ENCODE measurements at places on chromosomes 1 and 21.

DNA sequence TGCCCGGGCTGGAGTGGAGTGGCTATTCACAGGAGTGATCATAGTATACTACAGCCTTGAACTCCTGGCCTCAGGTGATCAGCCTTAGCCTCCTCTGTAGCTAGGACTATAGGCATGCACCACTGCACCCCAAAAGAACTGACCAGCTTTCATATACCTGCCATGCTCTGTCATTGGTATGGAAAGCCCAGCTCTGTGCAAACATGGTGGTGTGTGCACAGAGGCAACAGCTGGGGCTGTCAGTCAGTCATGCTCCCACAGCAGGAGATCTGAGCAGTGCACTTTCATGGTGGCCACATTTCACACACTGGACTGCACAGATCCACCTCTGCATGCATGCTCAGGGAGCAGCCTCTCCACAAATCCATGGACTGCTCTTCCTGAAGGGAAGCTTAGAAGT lies 8.8 kb upstream of the JAK1 start:
- no peak for DNase-seq

GRCh38 chr1:212118167-212118871 lies 82.8 kb downstream of the DTL start:
- DNase-seq = no peak

DNA sequence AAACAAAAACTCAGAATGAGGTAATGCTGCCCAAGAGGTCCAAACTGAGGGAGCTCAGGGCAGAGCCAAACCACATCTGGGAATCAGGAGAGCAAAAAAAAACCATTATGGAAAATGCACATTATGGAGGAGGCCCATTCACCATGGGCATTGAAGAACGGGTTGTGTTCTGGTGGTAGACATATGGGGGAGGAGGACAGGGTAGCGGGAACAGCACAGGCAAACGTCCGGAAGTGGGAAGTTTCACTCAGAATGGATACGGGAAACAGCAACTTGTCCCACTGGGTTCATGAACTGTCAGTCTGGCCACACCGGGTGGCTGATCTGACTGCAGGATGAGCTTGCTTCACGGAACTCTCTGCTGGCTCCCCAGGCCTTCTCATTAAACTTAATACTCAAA lies 139.7 kb downstream of the RRAGC start:
- DNase-seq = no peak

- peak; percentile 98 for DNase-seq
These were observed at the start of gene NENF for GRCh38 chr1:212432661-212433576. TSS of gene NENF (plus strand) at chr1:212432920. CDS start at chr1:212432944, 24 bp downstream.

GRCh38 chr1:188782220-188782841 lies 1695.3 kb downstream of the BRINP3 start:
- peak; percentile 34 for DNase-seq

- DNase-seq = no peak
These were observed 349.4 kb downstream of the DUSP10 start for GRCh38 chr1:221392453-221392852.

DNA sequence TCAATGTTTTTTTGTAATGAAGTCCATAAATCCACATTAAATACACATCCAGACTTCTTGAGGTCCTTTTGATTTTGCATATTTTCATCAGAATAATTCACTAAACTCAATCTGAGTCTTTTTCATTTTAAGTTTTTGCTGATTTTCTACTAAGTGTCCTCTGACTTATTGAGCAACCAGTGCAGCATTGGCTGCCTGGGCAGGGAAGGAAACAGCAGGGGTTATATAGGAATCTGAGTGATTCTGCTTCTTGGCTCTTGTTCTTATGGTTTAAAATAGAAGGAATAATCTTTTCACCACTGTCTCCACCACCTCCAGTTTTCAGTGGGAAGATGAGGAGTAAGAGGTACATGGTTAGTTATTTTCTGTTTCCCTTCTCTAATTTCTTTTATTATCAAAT lies 88.4 kb downstream of the ST6GALNAC5 start:
- no peak for DNase-seq

DNA sequence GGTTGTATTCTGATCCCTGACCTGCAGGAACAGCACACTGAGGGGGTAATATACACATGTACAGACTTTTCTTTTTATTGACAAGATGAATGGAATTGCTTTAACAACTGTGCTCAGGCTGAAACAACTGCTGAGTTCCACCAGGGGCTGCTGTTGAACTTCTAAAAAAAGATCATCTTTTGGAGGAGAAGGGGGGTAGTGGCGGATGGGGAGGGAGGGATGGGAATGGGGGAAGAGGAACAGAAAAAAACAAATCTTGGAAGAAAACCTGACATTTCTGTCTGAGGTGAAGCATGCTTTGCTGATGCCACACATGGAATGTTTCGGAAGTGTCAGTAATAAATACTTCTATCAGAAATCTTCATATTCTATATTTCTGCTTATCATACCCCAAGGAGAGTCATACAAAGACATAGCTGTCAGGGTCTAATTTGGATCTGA lies 75.0 kb downstream of the RWDD3 start:
- DNase-seq = no peak

GRCh38 chr1:204806943-204807687 lies 63.5 kb upstream of the NFASC start:
- peak; percentile 86 for DNase-seq

DNA sequence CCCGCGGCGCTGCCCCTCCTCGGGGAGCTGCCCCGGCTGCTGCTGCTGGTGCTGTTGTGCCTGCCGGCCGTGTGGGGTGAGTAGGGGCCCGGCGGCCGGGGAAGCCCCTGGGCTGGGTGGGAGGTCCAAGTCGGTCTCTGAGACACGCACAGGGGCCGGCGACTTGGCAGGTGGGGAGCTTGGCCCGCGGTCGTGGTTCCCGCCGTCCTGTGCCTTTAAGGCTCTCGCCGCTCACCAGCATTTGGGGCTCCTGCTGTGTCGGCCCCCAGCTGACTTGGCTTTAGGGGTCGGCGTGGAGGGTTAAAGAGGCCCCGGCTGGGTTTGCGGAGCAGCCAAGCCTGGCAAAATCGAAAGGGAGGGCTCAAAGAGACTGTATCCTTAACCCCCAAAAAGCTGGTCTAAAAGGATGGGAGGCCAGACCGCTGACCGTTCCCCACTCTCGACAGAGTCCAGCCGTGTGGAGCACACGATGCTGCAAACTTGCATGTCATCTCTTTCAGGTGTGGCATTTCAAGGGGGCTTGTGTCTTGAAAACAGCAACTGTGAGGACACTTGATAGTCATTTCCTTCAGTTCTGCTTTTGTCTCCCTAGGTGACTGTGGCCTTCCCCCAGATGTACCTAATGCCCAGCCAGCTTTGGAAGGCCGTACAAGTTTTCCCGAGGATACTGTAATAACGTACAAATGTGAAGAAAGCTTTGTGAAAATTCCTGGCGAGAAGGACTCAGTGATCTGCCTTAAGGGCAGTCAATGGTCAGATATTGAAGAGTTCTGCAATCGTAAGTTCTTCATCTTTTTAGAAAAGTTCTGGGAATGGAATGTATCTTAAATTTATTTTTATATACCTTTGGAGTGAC lies 540 bp downstream of the CD55 start:
- DNase-seq = no peak

GRCh38 chr1:14516974-14517840 lies 81.3 kb upstream of the KAZN start:
- peak; percentile 33 for DNase-seq

DNA sequence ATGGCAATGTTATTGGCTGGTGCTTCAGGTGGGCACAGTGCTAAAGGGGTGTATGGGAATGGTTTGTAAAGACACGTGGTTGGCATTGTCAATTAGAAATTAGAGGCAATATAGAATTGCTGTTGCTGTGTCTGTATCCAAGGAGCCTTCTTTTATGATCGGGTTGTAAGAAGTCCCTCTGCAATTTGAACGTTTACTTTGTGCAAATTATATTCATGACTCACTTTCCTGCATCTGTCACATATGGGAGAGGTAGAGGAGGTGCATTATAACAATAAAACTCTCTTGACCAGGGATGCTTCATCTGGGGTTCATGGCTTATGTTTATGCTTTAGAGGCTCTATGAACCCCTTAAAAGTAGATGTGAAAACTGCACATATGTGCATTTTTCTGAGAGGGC lies 130.4 kb upstream of the DNAH14 start:
- no peak for DNase-seq

DNA sequence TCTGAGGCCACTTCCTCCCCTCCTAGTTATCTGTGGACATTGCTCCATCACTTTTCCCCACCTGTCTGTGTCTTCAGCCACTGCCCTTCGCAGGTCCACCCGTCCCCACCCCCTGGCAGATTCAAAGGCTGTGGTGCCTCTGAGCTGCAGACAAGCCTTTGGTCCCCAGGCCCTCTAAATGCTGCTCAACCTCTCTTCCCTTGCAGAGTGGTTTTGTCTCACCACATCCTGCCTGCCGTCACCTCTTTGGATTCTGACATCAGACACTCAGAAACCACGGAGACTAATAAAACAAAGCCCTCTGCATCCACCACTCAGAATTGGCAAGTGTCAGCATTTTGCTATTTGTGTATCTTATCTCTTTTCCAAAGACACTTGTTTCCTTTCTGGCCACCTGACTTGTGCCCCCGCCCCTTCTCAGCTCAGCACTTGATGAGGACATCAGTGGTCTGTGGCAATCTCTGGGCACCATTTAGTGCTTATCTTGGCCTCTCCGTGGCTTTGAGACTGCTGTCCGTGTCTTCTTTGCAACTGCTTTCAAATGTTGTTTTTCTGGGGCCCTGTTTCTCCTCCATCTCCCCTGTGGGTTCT lies 7.7 kb downstream of the CNIH3 start:
- peak; percentile 71 for DNase-seq

- DNase-seq = no peak
These were observed 926 bp upstream of the SCMH1 start for GRCh38 chr1:41243079-41243385.

DNA sequence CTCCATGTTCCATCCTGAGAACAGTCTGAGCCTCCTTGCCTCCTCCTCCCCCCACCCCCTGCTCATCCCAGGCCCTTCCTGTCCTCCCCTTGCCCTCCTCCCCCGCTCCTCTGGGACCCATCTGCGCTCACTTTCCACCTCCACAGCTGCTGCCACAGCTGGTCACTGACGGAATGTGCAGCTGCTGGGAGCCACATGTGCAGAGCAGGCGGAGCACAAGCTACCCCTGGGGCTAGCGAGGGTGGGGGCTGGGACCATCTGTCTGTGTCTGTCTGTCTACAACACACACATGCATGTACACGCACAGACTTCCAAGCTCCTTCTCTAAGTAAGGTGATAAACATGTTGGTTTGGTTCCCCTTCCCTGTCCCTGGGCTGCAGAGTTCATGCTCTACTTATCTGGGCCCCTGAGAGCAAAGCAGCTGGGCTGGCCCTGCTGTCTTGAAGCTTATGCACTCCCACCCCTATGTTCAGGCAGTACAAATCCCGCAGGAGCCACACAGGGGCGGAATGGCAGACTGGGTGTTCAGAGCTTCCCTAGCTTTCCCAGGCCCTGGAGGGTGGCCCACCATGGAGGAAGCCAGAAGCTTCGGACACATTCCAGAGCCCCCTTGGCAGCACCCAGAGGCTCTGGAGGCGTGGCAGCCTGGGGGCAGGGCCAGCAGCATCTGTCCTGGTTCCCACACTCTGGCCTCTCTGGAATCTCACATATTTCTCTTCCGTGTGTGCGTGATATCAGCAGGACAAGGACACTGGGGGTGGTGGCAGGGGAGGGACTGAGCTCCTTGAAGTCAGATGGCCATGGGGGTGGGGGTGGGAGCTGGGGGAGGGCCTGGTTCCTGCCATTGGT lies 7.0 kb upstream of the HEYL start:
- DNase-seq = no peak

GRCh38 chr1:59506952-59507351 lies 210.1 kb downstream of the FGGY start:
- peak; percentile 36 for DNase-seq

DNA sequence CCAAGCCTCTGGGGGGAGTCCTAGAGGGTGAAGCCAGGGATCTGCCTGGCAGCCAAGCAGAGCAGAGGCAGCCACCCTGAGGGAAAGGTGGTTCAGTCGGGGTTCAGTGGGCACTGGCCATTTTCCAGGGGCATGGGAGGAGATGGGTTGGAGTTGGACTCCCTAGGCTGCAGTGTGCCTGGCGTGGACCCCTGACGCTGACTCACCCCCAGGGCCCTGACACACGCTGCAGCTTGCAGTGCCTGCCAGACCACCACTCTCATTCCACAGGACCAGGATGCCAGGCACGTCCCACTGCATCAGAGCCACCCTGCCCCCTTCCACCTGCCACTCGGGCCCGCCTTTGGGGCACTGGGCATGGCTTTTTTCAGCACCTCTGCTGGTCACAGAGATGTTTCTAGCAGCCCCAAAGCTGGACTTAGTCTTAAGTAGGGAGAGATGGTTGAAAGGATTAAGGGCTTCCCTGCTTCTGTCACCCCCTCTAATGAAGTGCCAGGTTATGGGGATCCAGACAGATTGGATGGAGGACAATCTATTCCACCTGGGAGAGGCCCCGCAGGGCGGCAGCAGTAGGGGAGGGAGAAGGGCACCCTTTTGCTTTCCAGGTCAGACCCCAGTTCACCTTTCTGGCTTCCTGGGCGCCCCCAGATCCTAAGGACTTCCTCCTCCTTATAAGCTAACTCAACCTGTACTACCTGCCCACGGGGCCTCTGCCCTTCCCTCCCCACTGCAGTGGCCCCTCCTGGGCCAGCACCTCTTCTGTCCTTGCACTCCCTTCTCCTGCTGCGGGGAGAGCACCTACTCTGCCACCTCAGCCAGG lies 1.6 kb downstream of the SYT2 start:
- no peak for DNase-seq

DNA sequence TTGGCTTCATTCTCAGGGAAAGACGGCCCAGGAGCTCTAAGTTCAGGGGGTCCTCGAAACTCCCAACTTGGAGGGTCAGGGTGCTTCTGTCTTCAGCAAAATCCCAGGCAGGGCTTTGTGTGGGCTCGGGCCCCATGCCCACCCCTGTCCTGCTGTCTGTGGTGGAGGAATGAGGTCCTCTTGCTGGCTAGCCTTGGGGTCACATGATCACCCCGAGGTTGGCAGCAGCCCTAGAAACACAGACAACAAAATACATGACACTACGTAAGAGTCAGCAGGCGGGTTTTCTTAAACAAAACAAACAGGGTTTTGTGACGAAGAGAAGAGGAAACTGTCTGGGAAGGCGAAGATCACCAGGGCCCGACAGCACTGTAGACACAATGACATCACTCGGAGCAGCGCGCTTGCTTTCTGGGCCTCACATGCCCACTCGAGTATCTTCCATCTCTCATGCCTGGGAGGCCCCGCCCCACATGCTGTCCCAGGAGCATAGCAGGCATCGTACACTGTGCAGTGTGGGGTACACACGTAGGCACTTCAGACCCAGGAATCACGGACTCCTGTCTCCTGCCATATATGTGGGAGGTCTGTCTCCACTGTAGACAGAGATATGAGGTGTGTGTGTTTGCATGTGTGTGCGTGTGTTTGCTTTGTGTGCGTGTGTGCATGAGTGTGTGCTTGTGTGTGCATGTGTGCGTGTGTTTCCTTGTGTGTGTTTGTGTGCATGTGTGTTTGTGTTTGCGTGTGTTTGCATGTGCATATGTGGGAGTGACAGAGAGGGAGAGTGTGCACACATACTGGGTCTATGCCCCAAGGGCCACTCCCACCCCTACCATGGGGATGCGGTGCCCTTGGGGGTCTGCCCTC lies 94.7 kb downstream of the SIK1 start:
- no peak for DNase-seq

GRCh38 chr1:117675907-117676430 lies 70.1 kb downstream of the TENT5C start:
- DNase-seq = no peak
